ENCODE measurements at places on chromosomes 2 and 18.

GRCh38 chr2:121184248-121184862, 100.6 kb downstream of the TFCP2L1 start:
- H3K4me1 ChIP-seq = no peaks in the 10 kb centered on the region
- DNase-seq = no peak
- H3K27ac ChIP-seq = no peak overlapping the region
- no peak overlapping the region for H3K4me3 ChIP-seq
- no peaks in the 10 kb centered on the region for H3K36me3 ChIP-seq

GRCh38 chr2:29269095-29269764, 154.0 kb downstream of the CLIP4 start:
- H3K4me1 ChIP-seq = no peaks in the 10 kb centered on the region
- H3K36me3 ChIP-seq = no peaks in the 10 kb centered on the region
- DNase-seq = no peak
- no peak overlapping the region for H3K27ac ChIP-seq
- H3K27me3 ChIP-seq = peaks cover 3% of the 10 kb centered on the region

DNA sequence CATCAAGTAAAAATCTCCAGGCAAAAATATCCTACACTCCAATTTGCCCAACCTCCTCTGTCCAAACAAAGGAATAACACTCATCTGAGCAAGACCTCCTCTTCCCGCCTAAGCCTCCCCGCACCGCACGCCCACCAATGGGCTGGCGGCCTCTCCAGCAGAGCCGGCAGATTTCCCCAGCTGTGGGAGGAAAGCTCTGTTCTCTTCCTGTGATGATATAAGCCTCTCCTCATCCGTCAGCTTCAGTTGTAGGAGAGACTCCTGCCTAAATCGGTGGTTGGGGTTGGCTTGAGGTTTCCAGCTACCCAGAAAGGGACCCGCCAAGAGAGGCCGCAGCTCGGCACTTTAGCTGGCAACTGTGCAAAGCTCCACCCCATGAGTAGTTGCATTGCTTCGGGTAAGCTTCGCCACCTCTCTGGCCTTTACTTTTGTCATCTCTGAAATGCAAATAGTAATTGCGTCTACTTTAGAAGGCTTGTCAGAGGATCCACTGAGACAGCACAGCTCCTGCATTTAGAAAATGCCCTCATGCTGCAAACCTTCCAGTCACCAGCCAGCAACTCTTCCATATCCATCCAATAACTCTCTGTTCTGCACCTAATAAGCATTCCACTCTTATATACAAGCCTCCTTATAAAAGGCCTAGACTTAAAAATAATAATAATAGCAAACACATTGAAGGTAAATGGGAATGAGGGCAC, 146.4 kb downstream of the MYT1L start:
- H3K36me3 ChIP-seq = no peaks in the 10 kb centered on the region
- no peak overlapping the region for H3K27ac ChIP-seq
- DNase-seq = no peak

DNA sequence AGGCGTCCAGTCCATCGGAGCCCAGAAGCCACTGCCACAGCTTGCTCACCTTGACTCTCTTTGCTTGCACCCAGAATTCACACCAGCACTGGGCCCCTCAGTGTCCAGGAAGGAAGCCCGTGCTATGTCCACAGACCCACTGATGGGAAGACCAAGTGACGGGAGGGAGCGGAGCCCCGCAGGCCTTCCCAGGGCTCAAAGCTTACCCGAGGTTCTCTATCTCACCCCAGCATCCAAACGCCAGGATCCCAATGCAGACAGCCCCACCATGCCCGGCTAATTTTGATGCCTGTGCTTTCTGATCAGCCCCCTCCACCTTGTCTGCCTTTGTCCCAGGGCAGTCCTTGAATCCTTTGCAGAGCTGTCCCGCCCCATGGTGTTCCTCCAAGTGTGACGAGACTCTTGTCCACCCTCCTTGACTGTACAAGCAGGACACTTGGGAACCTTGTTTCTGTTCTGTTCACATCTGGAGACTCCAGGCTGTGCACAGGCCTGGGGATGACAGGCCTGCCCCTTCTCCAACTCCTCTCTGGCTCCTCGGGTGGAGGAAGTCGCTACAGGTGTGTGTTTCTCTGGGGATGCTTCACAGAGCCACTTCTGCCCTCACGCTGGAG, 12.0 kb downstream of the NPPC start:
- DNase-seq = no peak
- no peaks in the 10 kb centered on the region for H3K36me3 ChIP-seq
- no peak overlapping the region for H3K27ac ChIP-seq
- H3K4me1 ChIP-seq = peaks cover 20% of the 10 kb centered on the region
- no peak overlapping the region for H3K4me3 ChIP-seq
- H3K27me3 ChIP-seq = no peaks in the 10 kb centered on the region

DNA sequence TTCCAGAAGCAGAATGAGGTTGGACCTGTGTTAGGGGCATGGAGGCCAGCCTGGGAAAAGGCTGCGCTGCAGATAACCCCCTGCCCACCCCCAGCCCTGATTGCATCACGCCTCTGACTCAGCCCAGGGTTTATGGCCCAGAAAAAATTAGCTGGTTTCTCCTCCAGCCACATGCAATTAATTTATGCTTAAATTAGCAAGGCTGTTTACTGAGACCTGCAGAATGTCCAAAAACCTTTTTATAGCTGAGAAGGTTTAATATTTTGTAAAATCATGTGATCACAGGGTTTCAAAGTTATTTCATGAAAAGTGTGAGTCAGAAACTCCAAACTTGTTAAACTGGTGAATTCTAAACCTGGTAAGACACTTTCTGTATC, 123.1 kb upstream of the HDAC4 start:
- no peak for DNase-seq
- no peak overlapping the region for H3K27ac ChIP-seq
- no peak overlapping the region for H3K4me3 ChIP-seq
- H3K27me3 ChIP-seq = no peaks in the 10 kb centered on the region
- H3K36me3 ChIP-seq = no peaks in the 10 kb centered on the region
- H3K4me1 ChIP-seq = peaks cover 4% of the 10 kb centered on the region

DNA sequence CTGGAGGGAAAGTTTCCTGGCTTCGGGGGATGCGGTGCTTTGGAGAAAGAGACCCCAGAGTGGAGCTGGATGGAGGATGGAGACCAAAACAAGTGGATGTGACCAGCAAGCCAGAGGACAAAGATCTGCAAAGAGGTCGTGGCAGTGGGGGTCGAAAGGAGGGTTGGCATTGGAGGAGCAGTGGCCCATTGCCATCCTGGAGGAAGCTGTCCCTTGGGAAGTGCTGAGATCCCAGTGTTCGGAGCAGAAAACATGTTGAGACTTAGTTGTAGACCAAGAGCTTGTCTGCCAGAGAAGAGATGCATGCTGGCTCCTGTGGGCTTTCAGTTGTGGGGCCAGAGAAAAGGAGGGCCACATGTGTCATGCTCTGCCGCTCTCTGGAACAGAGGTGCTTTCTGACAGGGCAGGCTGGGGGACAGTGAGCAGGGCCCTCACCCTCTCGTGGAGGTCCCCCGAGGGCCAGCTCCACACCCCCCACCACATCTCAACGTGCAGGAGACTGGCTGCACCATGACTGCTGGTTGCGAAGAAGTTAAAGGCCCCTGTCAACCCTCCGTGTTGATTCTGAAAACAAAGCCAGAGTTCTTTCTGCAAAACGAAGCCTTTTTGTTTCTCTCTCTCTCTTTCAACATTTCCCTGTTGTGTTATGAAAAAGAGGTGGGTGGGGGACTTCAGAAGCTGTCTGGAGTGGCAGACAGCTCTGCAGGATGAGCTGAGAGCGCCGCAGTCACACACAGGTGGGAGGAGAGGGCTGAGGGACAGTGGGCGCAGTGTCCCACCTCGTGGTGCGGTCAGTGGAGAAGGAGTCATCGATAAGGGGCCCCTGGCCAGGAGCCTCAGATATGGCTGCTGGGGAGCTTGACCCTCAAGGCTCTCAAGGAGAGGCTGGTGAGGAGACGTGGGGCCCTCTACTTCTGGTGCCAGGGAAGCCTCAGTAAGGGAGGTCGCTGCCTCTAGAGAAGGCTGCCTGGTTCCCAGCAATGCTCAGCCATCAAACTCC, 77.6 kb upstream of the BCL2L11 start:
- peaks cover 26% of the 10 kb centered on the region for H3K4me1 ChIP-seq
- H3K27me3 ChIP-seq = peaks cover 53% of the 10 kb centered on the region
- H3K27ac ChIP-seq = no peak overlapping the region

GRCh38 chr2:96541398-96542152, 5.0 kb downstream of the ARID5A start:
- H3K36me3 ChIP-seq = peaks cover 92% of the 10 kb centered on the region
- peaks cover 76% of the 10 kb centered on the region for H3K4me1 ChIP-seq
- DNase-seq = no peak
- no peaks in the 10 kb centered on the region for H3K27me3 ChIP-seq

GRCh38 chr2:195392446-195393336, 264.3 kb upstream of the SLC39A10 start:
- H3K4me3 ChIP-seq = no peak overlapping the region
- DNase-seq = no peak
- H3K27me3 ChIP-seq = no peaks in the 10 kb centered on the region
- no peak overlapping the region for H3K27ac ChIP-seq
- H3K36me3 ChIP-seq = no peaks in the 10 kb centered on the region

DNA sequence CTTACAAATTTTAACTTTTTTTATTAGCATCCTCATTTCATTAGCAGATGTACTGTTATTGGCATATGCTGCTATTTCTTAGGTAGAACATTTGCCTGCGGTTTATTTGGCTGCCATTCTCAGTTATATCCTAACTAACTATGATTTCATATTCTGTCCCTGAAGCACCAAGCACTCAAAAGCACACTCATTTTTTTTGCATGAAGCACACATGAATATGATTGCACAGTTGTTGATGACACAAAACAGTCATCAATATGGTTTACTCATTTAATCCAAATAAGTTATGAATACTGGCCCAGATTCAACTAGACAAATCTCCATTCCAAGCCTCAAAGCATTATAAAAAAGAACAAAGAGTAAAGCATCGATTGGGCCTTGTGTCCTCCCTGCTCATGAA, 129.4 kb upstream of the CNTNAP5 start:
- H3K4me3 ChIP-seq = no peak overlapping the region
- H3K27me3 ChIP-seq = no peaks in the 10 kb centered on the region
- H3K4me1 ChIP-seq = no peaks in the 10 kb centered on the region
- no peak for DNase-seq
- H3K27ac ChIP-seq = no peak overlapping the region
- H3K36me3 ChIP-seq = no peaks in the 10 kb centered on the region

GRCh38 chr2:173673640-173674039, 291.5 kb downstream of the SP3 start:
- H3K27ac ChIP-seq = no peak overlapping the region
- no peaks in the 10 kb centered on the region for H3K36me3 ChIP-seq
- DNase-seq = no peak
- peaks cover 29% of the 10 kb centered on the region for H3K27me3 ChIP-seq

DNA sequence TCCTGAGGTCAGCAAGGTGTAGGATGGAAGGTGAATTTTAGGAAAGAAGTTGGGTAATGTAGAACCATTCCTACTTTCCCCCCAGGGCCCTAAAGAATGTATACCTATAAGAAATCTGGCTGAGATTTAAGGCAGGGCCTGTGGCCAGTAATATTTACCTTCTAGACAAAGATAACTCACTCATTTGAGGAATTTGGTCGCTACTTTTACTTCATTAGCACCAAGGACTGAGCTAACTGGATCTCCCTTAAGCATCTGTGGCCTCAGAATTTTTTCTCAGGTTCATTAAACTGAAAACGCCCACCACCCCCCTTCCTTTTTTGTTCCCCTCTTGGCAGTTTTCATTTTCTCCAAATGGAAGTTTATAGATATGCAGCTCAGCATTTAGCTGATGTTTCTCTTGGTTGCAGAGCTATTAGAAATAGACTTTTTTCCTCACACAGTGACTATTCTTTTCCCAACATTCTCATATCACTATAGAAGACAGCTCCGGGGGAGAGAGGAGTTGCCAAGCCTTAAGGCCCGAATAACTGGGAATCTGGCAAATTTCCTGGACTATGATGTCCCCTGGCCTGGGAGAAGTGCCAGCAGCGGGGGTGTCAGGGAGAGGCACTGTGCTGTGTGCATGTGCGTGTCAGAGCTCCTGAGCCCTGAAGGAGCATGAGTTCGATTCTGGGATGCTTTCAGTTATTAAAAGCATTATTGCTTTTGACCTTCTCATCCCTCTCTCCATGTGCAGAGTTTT, 310.9 kb downstream of the PRKCE start:
- no peak overlapping the region for H3K27ac ChIP-seq
- no peaks in the 10 kb centered on the region for H3K27me3 ChIP-seq
- no peaks in the 10 kb centered on the region for H3K36me3 ChIP-seq
- DNase-seq = no peak

GRCh38 chr18:13290856-13291271, 72.3 kb downstream of the LDLRAD4 start:
- DNase-seq = peak; percentile 78
- no peaks in the 10 kb centered on the region for H3K27me3 ChIP-seq
- no peaks in the 10 kb centered on the region for H3K36me3 ChIP-seq
- H3K4me1 ChIP-seq = peaks cover 45% of the 10 kb centered on the region

DNA sequence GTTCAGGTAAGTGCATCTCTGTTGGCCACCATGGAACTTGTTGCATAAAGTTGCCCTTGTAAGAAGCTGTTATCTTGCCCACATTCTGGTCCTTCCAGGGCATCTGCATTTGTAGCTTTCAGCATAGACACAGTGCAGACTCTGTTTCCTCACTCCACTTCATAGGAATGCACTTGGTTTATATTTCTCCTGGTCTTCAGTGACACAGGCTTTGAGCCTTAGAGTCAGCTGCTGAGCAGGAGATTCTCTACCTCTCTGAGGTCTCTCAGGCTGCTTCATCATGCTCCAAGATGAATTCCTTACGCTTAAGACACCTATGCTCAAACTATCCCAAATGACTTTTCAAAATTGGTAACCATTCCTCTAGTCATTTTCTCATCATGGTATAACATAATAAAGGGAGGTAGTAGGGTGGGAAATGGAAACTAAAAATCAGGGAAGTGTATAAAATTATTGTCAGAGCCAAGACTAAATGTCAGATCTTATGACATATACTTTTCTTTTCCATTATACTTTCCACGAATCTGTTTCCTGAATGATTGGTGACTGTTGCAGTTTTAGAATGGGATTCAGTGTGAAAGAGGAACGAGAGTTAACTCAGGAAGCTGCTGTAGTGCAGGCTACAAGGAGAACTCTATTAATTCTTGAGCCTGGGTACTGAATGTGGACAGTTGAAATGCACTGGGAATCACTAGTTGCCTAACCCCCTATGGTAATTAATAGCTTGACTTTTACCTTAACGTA, 72.0 kb downstream of the GALNT1 start:
- peaks cover 8% of the 10 kb centered on the region for H3K4me1 ChIP-seq
- no peak overlapping the region for H3K4me3 ChIP-seq
- H3K27me3 ChIP-seq = no peaks in the 10 kb centered on the region
- H3K27ac ChIP-seq = no peak overlapping the region
- DNase-seq = no peak

- no peak overlapping the region for H3K27ac ChIP-seq
- H3K36me3 ChIP-seq = no peaks in the 10 kb centered on the region
- DNase-seq = no peak
- H3K4me3 ChIP-seq = no peak overlapping the region
Observed at GRCh38 chr18:62354151-62354550, 29.0 kb downstream of the TNFRSF11A start.

DNA sequence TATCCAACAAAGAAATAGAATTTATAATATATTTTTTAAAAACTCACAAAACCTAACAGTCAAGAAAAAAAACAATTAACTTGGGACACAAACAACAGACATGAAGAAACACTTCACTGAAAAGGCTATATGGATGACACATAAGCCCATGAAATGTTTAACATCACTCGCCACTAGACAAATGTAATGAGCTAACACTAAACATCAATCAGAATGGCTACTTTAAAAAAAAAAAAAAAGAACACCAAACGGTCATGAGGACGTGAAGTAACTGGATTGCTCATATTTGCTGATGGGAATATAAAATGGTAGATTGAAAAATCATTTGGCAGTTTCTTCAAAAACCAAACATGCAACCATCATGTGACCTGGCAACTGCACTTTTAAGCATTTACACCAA, 97.3 kb upstream of the RGPD4 start:
- H3K4me3 ChIP-seq = no peak overlapping the region
- no peaks in the 10 kb centered on the region for H3K27me3 ChIP-seq
- no peak for DNase-seq
- no peaks in the 10 kb centered on the region for H3K4me1 ChIP-seq
- no peaks in the 10 kb centered on the region for H3K36me3 ChIP-seq

All from activated CD4-positive, alpha-beta T cell treated with anti-CD3 and anti-CD28 coated beads for 36 hours (primary cell).